ENCODE measurements at places on chromosomes 1 and 21.

DNA sequence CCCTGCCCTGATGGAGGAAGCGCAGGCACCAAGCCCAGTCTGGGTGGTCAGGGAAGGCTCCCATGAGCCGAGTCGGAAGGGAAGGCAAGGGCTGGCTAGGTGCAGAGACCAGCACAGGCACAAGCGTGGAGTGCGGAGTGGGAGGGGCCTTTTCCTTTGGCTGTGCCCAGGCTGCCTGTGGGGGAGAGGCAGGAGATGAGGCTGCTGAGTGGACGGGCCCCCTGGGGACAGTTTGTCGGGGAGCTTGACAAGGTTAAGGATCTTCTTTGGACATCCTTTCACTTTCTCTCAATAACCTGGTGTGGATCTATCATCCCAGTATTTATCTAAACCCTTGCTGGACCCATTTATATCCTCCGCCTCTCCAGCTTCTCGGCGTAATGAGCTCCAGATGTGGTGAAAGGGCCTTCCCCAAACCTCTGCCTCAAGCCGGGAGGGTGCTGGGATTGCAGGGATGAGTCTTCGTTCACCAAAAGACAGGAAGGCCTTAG, 42.9 kb downstream of the EPHB2 start:
- DNase-seq = no peak

- no peak for DNase-seq
Measured at GRCh38 chr1:49028396-49028795, 251.7 kb upstream of the BEND5 start.

DNA sequence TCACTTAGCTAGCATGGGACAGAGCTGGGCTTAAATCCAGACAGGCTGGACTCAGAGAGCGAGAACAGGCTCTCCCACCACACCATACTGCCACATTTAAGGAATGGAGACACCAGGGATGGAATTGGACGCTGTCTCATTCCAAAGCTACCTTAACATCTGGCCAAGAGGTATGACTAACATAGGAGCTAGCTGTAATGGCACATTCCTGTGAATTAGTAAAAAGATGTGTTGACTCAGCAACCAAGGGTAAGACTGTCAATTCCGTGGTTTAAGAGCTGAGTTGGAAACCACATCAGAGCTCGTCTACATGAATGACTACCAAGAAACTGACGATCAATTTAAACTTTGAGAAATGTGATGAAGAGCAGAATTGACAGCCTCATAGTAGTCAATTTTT, 8.3 kb upstream of the TNFRSF9 start:
- no peak for DNase-seq

GRCh38 chr1:119908661-119909060, 12.3 kb upstream of the ADAM30 start:
- no peak for DNase-seq

Measured in GM20000 (cell line).